ENCODE measurements at places on chromosomes 7 and 10. TPM values are rescaled to one million over a fixed set of nuclear protein-coding genes. Genes with fewer than 3 reads are reported as not detected.
A peak's percentile ranks its signal among the peaks of the same experiment; 100 is the strongest.

HMX2 gene
- 0.75 TPM for polyA plus RNA-seq

PRF1 gene
- 0.20 TPM for polyA plus RNA-seq

SPDYE9 gene
- 1.5 TPM for polyA plus RNA-seq

LDB3 gene
- polyA plus RNA-seq, result 1.2 TPM

STOX1 gene
- polyA plus RNA-seq, result 9.1 TPM

FBXW4 gene
- polyA plus RNA-seq, result 55.1 TPM

AKR1B15 gene
- 0.22 TPM for polyA plus RNA-seq

IFIT1 gene
- polyA plus RNA-seq, result 14.4 TPM

STEAP1 gene
- 16.5 TPM for polyA plus RNA-seq

CREB5 gene
- 14.6 TPM for polyA plus RNA-seq

LFNG gene
- 25.7 TPM for polyA plus RNA-seq

- peak; percentile 27 for DNase-seq
Measured at GRCh38 chr10:6053816-6054631, 8.1 kb downstream of the IL2RA start.

GRCh38 chr10:34743814-34744213, 71.3 kb downstream of the PARD3 start:
- no peak for DNase-seq

- DNase-seq, result no peak
Measured at GRCh38 chr7:2715341-2716231, 27.6 kb downstream of the AMZ1 start.

- DNase-seq, result no peak
Measured at GRCh38 chr7:120733143-120733542, 124.8 kb downstream of the TSPAN12 start.

DNA sequence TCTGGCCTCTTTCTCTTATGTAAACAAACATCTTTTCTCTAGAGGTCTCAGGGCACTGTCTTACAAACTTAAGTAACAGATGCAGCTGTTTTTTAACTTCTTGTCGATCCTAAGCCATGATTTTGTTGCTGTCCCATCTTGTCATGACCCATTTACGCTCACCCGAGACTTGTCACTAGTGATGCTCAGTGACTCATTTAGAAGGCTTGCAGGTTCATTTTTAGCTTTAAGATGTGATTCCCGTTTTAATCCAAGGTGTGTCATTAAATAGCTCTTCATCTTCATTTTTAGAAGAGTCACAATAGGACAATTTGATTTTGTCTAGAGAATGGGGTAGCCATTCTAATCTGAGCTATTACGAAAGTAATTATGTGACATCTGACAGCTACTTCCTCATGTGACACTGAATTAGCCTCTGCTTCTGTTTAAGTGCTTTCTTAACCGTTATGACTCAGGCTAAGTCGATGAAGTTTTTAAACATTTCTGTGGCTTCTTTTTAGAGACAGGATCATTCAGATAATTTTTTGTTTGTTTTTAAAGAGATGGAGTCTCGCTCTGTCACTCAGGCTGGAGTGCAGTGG, 42.7 kb downstream of the SPDYE5 start:
- DNase-seq, result no peak

DNA sequence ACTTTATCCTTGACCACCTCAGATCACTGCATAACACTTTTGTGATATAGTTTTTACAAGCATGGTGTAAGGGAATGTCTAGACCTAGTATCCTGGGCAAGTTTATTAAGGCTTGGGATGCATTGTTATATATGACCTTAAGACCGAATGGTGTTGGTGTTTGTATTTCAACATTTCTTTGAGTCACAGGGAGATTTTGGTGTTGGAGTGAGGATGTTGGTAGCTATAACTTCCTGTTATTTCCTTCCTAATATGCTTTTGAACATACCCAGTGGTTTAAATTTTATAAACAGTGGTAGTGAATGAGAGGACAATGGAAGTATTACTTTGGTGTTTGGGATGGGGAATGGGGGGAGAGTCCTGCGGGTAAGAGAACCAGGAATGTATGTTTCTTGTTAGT, 2.6 kb downstream of the EXOC4 start:
- DNase-seq, result no peak

GRCh38 chr7:69761290-69761922, 163.1 kb downstream of the AUTS2 start:
- DNase-seq, result no peak

DNA sequence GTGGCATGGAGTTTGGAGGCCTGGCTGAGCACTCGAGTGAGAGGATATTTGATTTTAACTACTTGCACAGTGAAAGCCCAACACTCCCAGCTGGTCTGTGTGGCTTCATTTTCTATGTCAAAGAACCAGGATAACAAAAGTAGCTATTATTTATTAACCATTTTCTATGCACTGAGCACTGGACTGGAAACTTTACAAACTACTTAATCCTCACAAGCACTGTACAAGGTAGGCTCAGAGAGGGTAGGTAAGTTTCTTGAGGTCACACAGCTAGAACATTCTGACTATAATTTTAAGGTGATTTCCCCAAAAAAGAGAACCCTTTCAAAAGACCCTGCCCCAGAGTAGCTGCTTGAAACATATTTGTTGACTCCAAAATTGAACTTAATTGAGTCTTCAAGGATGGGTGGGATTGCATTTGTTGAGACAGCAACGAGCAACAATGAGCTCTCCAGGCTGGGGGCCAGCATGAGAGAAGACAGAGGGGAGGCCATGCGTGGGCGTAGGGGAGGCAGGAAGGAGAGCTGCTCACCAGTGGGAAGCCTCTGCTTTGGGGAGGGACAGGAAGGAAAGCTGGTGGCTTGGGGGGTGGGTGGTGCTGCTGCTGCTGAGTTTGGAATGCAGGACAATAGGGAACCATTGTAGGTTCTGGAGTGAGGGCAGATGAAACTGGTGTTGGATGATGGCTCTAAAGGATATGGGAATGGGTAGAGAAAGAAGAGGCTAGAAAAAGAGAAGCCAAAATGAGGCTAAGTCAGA, 31.5 kb downstream of the FAM241B start:
- DNase-seq, result no peak

DNA sequence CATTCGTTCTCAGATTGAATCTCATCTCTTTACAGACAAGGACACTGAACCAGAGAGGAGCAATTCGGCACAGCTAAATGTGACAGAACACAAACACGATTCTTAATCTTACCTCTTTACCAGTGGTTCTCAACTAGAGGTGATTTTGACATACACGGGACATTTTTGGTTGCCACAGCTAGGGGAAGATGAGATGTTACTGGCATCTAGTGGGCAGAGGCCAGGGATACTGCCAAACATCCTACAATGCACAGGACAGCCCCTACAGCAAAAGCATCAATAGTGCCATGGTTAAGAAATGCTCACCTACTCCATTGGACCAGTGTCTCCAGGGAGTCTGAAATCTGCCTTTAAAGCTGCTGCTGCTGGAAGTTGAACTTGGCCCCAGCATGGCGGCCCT, 27.3 kb downstream of the PDE1C start:
- no peak for DNase-seq

GRCh38 chr10:74851831-74852230, 25.4 kb downstream of the KAT6B start:
- no peak for DNase-seq

GRCh38 chr10:91653219-91653870, 20.5 kb upstream of the PPP1R3C start:
- DNase-seq, result no peak

DNA sequence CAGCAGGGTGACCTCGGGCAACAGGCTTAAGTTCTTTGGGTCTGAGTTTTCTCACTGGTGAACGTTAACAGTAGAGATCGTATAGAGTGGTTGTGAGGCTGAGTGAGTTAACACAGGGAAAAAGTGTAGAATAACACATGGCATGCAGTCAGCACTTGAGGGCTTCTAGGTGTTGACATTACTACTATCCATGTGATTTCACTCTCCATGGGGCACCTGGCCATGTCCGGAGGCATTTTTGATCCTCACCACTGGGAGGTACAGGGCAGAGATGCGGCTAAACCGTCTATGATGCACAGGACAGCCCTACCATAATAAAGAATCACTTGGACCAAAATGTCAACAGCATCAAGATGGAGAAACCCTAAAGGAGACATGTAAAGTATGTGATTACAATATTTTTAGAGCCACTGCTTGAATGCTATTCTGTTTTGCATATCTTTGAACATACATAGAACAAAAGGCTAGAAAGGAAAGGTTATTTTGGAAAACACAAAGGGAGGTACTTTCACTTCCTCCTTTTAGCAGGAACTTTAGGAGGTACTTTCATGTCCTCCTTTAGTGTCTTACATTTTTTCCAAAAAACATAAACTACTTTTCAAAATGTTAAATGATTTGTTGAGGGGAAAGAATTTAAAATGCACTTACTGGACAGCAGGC, 44.3 kb downstream of the NOD1 start:
- no peak for DNase-seq

DNA sequence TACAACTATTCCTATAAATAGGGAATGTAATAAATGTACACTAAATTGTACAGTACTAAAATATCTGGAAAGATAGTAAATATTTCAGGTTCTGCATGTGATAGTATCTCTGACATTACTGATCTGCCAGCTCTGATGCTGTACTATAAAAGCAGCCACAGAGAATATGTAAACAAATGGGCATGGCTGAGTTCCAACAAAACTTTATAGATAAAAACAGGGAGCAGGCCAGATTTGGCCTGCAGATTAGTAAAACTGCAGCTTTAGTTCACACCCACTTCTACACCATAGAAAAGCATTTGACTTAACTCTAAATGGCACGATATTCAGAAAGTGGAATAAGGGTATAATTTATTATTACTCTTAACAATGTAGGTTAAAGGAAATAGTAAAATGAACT, 18.8 kb upstream of the TLL2 start:
- no peak for DNase-seq

GRCh38 chr10:132588301-132589013, 50.9 kb downstream of the INPP5A start:
- no peak for DNase-seq

DNA sequence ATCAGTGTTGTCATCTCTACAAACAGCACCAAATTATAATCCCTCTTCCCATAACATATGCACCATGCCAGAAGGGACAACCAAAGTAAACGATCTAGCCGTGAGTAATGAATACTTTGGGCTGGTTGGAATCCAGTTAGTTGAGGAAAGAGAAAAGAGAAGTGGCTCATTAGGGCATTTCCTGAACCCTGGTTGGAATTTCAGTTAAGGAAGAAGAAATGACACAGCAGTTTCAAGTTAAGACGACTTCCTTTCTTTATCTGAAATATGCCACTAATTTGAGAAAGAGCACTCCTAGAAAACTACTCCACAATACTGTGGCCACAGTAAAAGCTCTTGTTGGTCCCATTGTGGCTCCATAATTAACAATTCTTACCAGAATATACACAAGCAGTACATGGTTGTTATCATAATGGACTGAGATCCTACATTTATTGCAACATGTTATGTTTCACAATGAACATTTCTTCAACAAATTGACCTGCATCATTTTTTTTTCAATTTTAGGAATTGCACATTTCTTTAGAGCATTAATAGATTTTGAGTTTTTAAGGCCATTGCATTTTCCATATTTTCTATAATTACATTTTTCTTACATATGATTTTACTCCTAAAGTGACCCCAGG, at the start of gene TFEC:
TFEC (minus strand) TSS at position 113 of the 626 bp plus-strand sequence. CDS start 46,322 bp downstream, outside the sequence.
- DNase-seq, result no peak

GRCh38 chr10:36441557-36441956, 683.8 kb upstream of the ANKRD30A start:
- DNase-seq, result no peak

- DNase-seq, result no peak
Measured at GRCh38 chr10:77012812-77013500, 624.7 kb downstream of the KCNMA1 start.

DNA sequence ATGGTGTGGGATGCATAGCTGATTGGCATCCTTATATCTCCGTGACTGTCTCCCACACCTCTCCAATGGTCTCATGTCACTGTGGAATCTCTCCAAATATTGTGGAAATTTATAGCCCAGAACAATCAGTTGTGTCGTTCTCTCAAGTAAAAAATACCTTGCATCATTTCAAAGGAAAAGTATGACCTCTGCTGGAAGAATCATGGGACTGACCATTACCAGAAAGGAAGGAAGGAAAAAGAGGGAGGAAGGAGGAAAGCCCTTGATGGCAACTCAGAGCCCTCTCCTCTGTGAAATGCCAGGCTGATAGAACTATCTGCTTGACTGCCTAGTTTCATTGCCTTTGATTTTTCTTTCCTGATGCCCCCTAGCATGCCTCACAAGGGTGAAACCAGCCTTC, 76.3 kb downstream of the FOXI2 start:
- peak; percentile 31 for DNase-seq

DNA sequence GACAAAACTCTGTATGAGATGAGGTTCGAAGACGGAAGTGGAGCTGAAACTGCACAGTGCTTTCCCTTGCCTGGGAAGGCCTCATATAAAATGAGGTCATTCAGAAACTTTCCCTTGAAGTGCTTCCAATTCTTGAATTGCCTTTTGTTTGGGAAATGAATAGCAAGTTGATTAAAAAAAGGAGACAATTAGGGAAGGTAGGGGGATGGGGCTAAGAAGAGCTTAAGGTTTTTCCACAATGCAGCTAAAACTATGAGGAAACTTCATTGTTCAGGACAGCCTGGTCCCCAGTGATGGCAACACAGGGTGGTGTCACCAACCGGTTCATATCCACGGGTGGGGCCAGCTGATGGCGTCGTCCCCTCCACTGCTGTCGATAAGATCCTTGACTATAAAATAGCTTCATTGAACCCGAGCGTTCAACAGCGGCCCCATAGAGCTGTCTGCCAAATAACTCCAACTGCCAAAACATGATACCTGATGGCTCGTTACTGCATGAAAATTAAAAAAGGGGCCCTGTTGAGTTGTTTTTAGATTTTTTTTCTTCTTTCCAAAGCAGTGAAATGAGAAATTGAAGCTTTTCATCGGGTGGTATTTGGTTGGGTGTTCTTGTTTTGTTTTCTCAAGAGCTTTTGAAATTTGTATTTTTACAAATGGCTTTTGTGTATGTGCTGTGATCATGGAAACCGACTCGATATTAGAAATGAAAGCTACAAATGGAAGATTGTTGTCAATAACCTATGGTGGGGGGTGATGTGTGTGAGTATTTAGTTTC, 2.8 kb upstream of the CELF2 start:
- DNase-seq, result no peak

DNA sequence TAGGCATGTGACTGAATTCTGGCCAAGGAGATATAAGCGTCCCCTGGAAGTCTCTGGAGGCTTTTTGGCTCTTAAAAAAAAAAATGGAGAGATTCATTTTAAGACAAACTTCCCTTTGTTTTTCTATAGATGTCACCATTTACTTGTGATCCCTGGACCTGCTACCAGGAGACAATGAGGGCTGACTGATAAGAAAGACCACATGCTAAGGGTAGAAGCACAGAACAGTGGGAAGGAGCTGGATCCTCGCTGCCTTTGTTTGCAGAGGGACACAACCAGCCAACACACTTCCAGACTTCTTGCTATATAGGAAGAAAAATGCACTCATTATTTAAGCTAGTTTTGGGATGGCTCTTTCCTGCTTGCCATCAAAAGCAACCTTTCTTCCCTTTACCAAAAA, 172.2 kb downstream of the GRM8 start:
- DNase-seq, result no peak

DNA sequence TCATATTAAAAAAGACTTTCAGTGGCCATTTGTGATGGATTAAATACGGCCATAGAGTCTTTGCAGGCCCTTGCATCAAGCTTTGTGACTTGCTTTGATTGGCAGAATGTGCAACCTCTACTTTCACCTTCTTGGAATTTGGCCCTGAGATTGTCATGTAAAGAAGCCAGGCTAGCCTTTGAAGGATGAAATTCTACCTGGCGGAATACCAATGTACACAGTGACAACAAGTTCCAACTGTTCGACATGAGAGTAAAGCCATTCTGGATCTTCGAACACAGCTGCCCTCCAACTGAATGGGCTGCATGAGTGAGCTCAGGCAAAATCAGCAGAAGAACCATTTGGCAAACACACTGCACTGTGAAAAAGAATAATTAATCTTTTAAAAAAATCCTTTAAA, 321.3 kb downstream of the PHF14 start:
- DNase-seq, result no peak
